Brain (organoid and tissue), 16 donors: ENCODE measurements at places on chromosomes 6 and 20. TPM values are rescaled to one million over a fixed set of nuclear protein-coding genes. Genes with fewer than 3 reads are reported as not detected.

The SMIM13 gene
- polyA plus RNA-seq: 6.4 TPM

The BRD2 gene
- 181 TPM for polyA plus RNA-seq

The FRS3 gene
- polyA plus RNA-seq: 16.7 TPM

The C6orf52 gene
- polyA plus RNA-seq: 10.1 TPM

The CAGE1 gene
- polyA plus RNA-seq: not detected

The ADGRF5 gene
- 10.8 TPM for polyA plus RNA-seq

The CCM2L gene
- 6.7 TPM for polyA plus RNA-seq

The BMP5 gene
- polyA plus RNA-seq: not detected

The MLIP gene
- polyA plus RNA-seq: 1.6 TPM

The SLC22A2 gene
- polyA plus RNA-seq: 0.58 TPM
